ENCODE measurements at places on chromosomes 12 and 14. TPM values are rescaled to one million over a fixed set of nuclear protein-coding genes. Genes with fewer than 3 reads are reported as not detected.

GRCh38 chr12:129064209-129064855, 211.1 kb downstream of the GLT1D1 start:
- DNase-seq: no peak

- no peak for DNase-seq
These were observed 30.8 kb downstream of the COA8 start for GRCh38 chr14:103593577-103593976.

Gene SLC25A47
- total RNA-seq: not detected

DNA sequence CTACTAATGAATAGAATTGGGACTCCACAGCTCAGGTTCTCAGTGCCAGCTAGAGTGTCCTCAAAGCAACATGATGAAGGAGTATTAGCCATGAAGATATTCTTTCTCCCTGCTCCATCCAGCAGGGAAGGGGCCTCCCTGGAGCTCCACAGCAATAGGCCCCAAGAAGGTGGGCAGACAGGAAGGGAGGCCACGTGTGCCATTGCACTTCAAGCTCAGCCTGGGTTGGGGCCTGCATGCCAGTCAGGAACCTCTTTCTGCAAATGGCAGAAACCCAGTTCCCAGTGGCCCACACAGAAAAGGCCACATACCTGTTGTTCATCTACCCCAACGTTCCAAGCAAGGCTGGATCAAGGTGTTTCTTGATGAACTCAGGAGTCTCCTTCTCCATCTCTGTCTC, 357.5 kb upstream of the SFSWAP start:
- DNase-seq: no peak

Gene TIMM9
- 70.6 TPM for total RNA-seq

DNA sequence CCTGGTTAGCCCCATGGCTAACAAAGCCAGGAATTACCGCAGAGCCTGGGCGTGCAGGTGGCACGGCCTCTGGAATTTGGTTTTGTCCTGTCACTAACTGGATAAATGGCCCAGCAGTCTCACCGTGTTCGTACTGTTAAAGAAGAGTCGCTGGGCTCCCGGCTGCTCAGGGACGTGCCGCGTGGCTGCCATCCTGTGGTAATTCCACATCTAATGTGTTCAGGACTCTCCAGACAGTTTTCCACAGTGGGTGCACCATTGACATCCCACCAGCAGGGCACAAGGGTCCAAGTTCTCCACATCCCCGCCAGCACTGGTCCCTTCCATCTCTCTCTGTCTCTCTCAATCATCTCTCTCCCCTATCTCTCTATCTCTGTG, 19.6 kb downstream of the NOC4L start:
- DNase-seq: no peak

Gene FGD6
- total RNA-seq: 2.0 TPM

Gene CD69
- total RNA-seq: 126 TPM

- DNase-seq: no peak
These were observed 52.4 kb downstream of the PAPLN start for GRCh38 chr14:73289729-73290128.

Gene CISTR
- total RNA-seq: not detected

GRCh38 chr12:45582986-45583659, 146.4 kb upstream of the ARID2 start:
- no peak for DNase-seq

- DNase-seq: no peak
These were observed 47.5 kb downstream of the EIF2S3B start for GRCh38 chr12:10553148-10553547.

DNA sequence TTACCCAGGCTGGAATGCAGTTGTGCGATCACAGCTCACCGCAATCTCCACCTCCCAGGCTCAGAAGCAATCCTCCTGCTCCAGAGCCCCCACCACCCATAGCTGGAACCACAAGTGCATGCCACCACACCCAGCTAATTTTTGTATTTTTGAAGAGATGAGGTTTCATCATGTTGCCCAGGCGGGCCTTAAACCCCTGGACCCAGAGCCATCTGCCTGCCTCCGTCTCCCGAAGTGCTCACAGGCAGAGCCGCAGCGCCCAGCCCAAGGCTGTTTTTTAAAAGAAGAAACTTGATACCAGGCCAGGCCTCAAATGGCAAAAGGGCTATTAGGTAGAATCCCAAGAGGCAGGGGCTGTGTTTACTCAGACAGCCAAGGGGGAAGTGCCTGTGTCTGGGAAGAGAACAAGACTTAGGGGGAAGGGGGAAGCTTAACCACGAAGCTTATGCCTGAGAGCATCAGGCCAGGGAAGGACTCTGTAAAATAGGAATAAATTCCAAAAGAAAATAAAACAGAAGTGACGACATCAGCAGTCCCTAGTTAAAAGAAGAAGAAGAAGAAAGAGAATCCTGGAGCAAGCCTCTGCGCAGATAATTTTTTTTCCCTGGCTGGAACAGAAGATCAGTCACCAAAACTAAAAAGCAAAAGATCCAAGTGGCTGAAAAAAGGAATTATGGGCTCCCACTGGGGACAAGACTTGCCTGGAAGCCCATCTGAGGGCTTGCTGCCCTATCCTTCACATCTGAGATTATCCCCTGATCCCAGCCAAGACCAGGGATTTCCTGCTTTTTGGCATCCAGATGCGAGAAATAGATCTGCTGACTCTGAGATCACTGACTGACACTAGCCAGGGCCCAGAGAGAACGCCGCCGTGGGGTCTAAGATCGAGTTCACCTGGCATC, 170.5 kb downstream of the NDUFA12 start:
- no peak for DNase-seq

DNA sequence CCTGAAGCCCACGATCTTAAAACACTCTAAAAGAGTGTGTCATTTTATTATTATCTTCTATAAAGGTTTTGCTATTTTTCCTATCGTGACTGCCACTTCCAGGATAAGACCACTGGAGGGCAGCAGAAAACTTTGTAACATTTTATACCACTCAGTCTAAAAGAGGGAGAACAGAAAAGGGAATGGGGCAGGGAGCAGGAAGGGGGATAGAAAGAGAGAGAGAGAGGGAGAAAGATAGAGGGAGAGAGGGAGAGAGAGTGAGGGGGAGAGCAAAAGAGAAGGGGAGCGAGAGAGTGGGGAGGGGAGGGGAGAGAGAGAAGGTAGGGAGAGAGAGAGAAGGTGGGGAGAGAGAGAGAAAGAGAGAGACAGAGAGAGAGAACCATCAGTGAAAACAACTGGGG, 2.0 kb upstream of the ART4 start:
- peak; percentile 21 for DNase-seq

Gene PDZRN4
- not detected for total RNA-seq

DNA sequence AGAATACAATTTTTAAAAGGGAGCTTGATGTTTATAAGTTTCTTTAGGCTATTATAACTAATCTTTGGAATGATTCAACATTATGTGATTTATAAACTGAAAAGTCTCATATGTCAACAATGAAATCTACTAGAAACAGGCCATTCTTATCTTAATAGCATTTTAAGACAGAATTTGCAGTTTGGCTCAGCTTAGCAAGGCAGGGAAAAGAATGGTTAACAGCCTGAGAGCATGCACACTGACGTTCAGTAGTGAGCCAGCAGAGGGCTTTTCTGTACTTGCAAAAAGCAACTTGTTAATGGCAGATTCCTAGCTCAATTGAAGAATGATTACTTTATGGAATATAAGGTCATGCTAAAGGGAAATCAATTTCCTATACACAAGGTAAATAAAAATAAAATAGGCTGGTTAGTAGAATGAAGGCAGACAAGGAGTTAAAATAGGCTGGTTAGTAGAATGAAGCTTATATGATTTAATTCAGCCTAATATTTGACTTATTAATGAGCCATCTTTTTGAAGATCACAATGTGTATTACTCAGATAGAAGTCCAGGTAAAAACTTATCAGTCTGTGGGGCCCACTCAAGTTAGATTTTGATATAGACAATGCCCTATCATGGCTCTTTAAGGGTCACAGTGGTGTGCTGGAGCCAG, 95.9 kb downstream of the OTOGL start:
- no peak for DNase-seq

- DNase-seq: no peak
These were observed 363.2 kb upstream of the DDHD1 start for GRCh38 chr14:53516261-53516774.

DNA sequence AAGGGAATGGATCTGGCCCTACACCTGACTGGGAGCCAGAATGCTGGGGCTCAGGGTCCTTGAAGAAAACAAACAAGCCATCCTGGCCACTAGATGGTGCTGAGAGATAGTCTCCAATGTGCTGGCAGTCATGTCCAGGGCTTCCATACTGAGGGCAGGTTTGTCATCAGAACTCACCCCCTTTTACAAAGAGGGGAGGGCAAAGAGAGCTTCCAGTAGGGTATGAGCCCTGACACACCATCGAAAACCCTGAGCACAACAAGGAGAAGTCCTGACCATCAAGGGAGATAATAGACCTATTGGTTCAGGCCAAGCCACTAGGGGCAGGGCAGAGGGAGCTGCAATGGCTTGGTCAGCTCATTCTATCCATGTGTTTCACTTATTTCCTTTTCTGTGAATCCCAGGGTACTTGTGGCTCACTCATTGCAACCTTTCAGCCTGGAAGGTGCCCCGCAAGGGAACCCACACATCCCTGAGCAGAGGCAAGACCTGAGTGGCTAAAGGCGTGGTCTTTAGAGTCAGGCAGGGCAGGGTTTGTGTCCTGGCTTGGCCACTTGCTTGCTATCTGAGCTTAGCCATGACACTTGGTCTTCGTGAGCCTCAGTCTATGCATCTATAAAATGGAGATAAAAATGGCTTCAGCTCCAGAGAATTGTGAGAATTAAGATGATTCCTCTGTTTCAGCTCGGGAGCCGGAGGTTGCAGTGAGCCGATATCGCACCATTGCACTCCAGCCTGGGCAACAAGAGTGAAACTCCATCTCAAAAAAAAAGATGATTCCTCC, 6.2 kb upstream of the PLEKHH1 start:
- peak; percentile 40 for DNase-seq

Gene DDX54
- total RNA-seq: 82.7 TPM

Gene LPAR5
- 4.1 TPM for total RNA-seq

- DNase-seq: peak; percentile 87
These were observed at the start of gene ANKRD52 for GRCh38 chr12:56258068-56258819. Gene ANKRD52, minus strand, starts transcription at chr12:56258384. Its CDS starts 115 bp downstream, at chr12:56258269.

DNA sequence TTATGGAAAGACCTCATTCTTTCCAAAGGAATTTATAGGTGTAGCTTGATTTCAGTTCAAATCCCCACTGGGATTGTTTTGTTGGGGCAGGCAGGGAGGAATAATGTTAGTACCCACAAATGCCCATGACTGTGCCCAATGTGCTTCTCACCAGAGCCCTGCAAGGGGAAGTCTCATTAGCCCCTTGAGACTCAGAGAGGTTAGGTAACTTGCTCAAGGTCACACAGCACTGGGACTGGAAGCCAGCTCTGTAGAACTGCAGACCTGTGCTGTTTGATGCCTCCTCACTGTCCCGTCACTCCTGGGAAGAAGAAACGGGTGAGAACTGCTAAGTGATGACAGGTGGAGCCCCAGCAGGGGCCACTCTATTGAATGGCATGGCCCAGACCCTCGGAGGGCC, 8.9 kb downstream of the ANKRD9 start:
- DNase-seq: no peak

GRCh38 chr14:60637479-60638315, 11.6 kb downstream of the SIX1 start:
- DNase-seq: no peak

GRCh38 chr12:107955966-107956643, 173.0 kb upstream of the WSCD2 start:
- DNase-seq: no peak

Gene P2RX4
- 35.1 TPM for total RNA-seq

- DNase-seq: no peak
These were observed 255.1 kb upstream of the TMPO start for GRCh38 chr12:98260276-98260675.

All from activated T-cell treated with anti-CD3 and anti-CD28 coated beads, Interleukin-2, amount 50 U/mL, for 72 hours (primary cell).